ENCODE measurements at places on chromosomes 1 and 21.

- DNase-seq = peak; percentile 16
These were observed 33.8 kb downstream of the CLIC6 start for GRCh38 chr21:34702341-34703170.

DNA sequence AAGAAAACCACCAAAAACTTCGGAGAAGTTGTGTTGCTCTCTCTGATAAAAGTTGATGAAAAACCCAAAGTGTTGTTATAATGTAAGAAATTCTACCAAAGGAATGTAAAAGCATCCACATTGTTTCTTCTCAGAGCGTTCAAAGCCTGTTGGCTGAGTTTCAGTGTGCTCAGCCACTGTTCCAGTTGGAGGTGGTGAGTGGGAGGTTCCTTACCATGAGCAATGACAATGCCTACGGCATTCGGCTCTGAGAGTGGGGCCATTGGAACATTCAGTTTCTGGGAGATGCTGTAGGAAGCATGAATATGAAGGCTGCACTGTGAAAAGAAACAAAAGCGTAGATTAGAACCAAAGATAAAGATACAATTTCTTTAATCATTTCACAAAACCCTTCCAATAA is 20.5 kb upstream of the MYBPHL start:
- no peak for DNase-seq

- DNase-seq = no peak
These were observed 21.4 kb downstream of the LRRC42 start for GRCh38 chr1:53967409-53968124.

- DNase-seq = no peak
These were observed 191.2 kb downstream of the GRIK1 start for GRCh38 chr21:29748391-29749167.

GRCh38 chr1:10754568-10755329 is 41.7 kb downstream of the CASZ1 start:
- no peak for DNase-seq

- DNase-seq = no peak
These were observed 126.3 kb upstream of the F3 start for GRCh38 chr1:94667818-94668217.

GRCh38 chr1:205074084-205074483 is 10.2 kb downstream of the TMEM81 start:
- no peak for DNase-seq
